ENCODE measurements at places on chromosomes 2 and 18.

GRCh38 chr2:113777371-113777770, 20.9 kb upstream of the SLC35F5 start:
- DNase-seq = no peak

- peak; percentile 84 for DNase-seq
Observed at GRCh38 chr2:178112202-178113152, at the start of gene RBM45. TSS of gene RBM45 (plus strand) at chr2:178112437. CDS start at chr2:178112547, 110 bp downstream.

GRCh38 chr2:29189052-29189451, 73.8 kb downstream of the CLIP4 start:
- DNase-seq = no peak

GRCh38 chr2:64492821-64493220, 31.3 kb upstream of the AFTPH start:
- DNase-seq = no peak

DNA sequence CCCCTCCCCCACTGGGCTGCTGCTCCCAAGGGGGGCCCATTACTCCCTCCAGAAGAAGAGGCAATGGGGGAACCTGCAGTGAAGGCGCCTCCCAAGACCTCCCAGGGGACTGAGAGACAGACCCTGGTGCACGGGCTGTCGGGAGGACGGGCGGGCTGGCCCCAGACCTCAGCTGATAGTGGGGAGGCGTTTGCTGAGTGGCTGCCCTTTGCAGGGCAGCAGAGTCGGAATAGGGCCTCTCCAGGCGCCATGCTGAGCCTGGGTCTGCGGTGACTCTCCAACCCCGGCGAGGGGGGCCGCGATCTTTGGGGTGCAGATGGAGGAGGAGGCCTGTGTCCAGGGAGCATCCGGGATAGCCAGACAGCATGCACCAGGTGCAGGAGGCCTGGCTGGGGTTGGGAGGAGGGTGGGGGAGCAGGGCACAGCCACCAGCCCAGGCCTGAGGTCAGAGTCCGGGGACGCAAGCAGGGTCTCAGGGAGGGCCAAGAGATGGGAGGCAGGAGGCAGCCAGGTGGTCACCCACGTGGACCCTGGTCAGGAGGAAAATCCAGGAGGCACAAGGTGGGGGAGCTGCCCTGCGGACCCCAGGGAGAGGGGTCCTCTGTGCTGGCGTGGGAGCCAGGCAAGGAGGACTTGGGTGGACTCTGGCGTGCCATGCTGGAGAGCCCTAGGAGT, 11.0 kb downstream of the CROCC2 start:
- no peak for DNase-seq

DNA sequence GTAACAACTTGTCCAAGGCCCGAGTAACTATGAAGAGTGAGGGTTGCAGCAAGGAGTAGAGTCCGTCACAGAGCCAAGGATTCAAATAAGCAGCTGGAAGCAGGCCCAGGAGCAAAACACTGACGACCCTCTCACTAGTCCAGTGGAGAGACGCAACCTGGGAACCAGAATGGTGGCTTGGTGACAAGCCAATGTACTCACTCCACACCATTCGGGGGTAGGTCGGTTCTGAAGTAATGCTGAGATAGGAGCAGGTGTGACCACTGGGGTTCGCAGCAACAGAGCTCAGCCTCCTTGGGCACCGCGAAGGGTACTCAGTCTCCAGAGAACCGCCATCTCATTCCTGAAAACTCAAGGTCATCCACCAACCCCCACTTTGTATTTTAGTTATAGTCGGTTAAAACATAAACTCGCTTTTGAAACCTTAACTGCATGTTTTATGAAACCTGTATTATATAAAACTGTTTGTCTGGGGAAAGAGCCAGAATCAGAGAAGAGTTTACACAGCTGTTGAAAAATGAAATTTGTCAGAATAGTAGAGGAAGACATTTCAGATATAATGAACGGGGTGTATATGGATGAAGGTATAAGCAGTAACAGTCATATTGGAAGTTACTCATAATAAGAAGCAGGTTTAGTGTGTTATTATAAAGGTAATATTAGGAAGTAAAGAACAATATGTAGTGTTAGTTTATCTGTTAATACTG, 8.6 kb downstream of the ANKRD62 start:
- DNase-seq = no peak

DNA sequence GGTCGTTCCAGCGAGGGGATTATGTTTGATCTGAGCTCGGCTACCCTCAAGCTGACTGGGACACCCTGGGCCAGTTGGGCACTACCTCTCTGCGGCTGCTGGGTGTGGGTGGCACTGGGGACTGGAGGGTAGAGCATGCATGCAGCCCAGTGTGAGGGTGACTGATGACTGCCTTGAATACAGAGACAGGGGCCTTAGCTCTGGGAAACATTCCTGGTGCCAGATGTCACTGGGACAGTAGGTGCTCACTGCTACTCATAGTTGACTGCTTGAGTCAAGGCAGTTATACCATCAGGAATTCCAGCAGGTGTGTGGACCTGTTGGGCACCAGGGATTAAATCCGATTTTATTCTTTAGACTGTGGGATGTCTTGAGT, 33.6 kb upstream of the ATP6V1B1 start:
- DNase-seq = no peak

Measured in NCI-H1105 (cell line).